ENCODE measurements at places on chromosomes 6 and 20.

DNA sequence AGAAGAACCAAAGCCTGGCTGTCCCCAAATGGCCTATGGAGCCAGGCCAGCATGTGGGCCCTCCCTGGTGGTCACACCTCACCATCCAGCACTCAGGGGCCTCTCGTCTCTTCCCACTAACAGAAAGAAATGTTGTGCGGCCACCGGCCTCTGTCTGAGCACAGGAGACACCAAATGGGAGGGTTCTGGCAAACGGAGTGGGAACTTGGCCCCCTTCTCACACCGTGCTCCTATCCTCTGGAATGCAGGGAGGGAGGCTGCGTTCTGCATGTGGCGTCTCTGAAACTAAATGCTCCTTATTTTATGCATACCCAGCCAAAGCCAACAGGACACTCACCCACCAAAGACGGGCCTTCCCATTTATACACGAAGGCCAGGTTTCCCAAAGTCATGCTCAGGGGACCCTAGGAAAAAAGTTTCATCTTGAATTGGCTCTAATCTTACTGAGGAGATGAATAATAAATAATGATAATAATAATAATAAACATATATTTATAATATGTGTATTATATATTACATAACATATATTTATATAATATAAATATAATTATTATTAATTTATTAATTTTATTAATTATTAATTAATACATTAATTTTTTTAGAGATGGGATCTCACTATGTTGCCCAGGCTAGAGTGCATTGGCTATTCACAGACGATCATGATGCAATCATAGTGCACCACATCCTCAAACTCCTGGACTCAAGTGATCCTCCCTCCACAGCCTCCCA lies 102.4 kb downstream of the FOXF2 start:
- DNase-seq, result no peak

GRCh38 chr20:35093267-35093884 lies 769 bp upstream of the TRPC4AP start:
- no peak for DNase-seq

GRCh38 chr6:11931296-11932035 lies 80.6 kb upstream of the HIVEP1 start:
- DNase-seq, result no peak

GRCh38 chr6:135382182-135382628 lies 115.3 kb downstream of the AHI1 start:
- DNase-seq, result no peak

DNA sequence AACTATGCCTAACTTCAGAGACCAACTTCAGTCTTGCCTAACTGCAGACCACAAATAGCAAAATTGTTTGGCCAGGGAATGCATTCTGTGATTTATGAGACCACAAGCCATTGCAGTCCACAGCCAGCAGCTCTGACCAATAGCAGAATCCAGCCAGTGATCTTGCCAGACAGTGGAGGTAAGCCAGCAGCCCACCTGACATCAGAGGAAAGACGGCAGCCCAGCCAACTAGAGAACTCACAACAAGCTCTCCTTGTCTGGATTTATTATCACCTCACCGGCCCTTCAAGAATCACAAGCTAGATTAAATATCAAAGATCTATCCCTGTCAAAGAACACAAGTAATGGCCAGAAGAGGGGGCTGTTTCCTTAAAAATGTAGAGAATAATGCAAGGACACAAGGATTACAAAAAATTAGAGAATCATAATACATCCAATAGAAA lies 66.5 kb upstream of the SLC35F1 start:
- no peak for DNase-seq
